Common myeloid progenitor, CD34-positive (primary cell): ENCODE measurements at places on chromosomes 2 and 18.
A peak's percentile ranks its signal among the peaks of the same experiment; 100 is the strongest.

- DNase-seq, result no peak
These were observed 8.0 kb downstream of the AGXT start for GRCh38 chr2:240876475-240877251.

GRCh38 chr2:37326285-37326684 lies 1.7 kb upstream of the PRKD3 start:
- no peak for DNase-seq

DNA sequence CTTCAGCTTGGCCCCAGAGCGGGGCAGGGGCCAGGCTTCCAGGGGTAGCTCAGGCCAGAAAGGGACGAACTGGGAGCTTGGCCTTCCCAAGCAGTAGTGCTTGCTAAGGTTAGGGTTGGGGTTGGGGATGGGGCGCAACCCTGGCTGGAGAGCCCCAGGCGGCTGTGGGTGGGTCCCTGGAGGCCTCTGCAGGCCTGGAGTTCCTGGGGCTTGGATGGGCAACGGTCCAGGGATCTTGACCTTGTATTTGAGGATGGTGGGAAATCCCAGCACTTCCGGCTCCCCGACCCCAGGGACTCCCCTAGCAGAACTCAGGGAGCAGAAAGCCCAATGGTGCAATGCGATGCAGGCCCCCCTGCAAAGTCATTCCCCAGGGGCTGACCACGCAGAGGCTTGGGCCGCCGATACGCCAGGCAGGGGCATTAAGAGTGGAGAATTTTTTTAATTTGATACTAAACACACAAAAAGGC lies 12.6 kb upstream of the MLPH start:
- DNase-seq, result peak; percentile 12

DNA sequence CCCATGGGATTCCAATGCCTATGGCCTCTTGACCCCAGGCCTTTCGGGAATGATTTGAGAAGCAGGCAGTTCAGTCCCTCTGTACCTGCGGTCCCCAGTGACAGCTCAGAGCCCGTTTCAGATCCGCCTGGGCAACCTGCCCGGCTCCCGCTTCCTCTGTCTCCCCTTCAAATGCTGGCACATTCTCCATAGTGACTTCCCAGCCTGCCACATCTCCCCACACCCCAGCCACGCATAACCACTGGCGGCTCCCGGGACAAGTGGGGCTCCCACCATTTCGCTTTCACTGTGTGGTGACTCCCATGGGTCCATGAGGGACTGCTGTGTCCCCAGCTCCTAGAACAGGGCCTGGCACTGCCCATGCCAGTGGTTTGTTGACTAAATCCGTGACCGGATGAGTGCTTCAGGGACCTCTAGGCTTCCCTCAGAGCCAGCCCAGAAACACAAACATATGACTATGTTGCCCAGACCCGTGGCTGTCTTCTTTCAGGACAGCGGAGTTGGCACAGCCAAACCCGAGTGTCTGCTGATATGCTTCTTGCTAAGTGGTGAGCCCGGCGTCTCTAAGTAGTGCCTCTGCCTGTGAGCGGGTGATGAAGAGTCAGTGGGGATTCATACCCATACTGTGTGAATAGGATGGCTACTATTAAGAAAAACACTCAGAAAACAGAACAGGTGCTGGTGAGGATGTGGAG lies 91.2 kb downstream of the GLI2 start:
- DNase-seq, result no peak

GRCh38 chr2:20033322-20033721 lies 18.1 kb downstream of the LAPTM4A start:
- DNase-seq, result no peak

DNA sequence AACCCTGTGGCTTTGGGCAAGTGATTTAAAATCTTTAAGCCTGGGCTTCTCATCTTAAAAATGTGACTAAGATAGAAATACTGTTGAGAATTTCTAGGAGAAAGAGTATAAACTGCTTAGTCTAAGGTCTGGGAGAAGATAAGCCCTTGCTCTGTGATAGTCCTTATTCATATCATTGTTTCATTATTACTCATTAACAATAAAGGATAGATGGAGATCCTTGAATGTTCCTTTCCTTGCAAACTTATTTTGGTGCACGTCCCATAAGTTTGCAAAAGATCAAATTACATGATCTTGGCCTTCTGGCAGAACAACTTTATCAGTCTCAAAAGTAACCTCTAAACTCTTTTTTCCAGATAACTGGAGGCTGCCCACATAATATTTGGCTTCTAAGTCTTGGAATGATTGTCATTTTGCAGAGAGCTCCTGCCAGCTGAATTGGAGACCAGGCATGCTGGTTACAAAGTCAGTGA lies 138.3 kb downstream of the FAM124B start:
- DNase-seq, result no peak

DNA sequence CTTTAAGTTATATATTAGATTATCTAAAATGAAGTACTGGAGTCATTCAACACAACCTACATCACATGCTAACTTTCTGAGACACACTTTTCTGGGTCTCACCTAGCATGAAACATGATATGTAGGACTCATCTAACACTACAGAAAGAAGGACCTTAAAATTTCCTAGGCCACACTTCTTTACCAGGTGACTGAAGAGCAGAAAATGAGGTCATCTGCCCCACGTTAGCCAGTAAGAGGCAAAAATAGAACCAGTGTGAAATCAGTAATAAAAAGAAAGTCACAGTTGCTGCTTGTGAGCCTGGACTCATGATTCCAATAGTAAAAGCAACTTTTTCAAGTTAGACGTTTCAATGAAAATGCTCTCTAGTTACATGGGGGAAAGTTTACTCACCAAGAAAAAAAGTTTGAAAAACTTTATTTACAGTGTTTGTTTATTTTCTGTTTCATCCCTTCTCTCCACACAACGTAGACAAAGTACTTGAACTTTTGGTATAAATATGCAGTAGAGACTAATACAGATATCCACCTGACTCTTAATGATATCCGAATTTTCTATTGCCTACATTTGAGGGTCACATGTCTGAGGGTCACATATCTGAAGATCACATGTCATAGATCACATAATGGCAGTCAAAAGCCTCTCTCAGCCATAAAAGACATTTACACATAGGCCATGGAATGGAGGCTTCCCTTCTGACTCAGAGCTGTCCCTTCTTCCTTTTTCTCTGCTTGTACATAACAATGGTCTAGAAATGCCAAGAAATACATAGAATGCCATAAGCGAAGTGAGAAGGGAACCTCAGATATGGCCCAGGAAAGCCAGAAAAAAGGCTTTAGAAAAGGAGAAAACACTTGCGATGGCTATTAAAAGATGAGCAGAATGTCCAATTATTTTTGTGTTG lies 362.9 kb downstream of the ZEB2 start:
- DNase-seq, result no peak

DNA sequence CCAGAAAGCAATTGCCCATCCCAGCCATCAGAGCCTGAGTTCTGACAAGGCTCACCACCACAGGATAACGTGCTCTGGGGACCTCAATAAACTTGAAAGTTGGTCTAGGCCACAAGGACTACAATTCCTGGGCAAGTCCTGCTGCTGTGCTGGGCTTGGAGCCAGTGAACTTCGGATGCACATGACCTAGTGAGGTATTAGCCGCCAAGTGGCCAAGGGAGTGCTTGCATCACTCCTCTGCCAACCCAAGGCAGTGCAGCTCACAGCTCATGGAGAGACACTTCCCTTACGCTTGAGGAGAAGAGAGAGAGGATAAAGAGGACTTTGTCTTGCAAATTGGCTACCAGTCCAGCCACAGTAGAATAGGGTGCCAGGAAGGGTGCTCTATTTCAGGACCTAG lies 219.6 kb downstream of the MBD2 start:
- DNase-seq, result no peak

DNA sequence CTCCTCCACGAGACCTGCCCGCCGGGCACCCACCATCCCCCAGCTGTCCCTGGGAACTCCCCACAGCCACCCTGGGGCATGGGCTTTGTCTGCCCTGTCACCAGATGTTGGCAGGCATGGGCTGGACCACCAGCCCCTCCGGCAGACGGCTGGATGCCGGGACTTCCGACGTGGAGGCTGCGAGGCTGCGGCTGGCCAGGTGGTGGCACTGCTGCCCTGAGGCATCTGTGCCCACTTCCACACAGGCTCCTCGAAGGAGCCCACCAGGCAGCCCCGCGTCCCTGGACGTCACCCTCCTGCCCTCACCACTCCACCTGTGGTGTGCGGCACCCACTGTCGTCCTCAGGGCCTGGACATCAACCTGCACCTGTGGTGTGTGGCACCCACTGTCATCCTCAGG lies 319.9 kb upstream of the SALL3 start:
- peak; percentile 32 for DNase-seq

GRCh38 chr2:98412751-98413458 lies 31.8 kb upstream of the INPP4A start:
- DNase-seq, result peak; percentile 76

- DNase-seq, result no peak
These were observed 95.2 kb upstream of the SPRED2 start for GRCh38 chr2:65527451-65528240.

DNA sequence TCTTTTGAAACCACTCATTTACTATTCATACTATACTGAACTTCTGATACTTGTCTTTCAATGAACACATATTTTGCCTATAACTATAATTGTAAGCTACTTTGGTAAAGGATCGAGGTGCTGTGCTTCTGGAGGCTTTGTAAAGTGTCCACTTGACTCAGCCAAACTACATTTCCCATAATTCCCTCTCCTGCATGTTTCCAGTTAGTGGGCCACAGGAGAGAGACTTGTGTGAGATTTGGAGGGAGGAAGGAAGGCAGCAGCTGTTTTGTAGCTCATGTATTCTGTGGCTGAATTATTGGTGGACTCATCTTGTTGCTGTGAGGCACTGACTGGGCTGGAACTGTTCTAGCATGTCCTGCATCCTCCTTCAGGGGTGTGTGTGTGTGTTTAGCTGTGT lies 328.8 kb downstream of the ARL6IP6 start:
- DNase-seq, result no peak

- peak; percentile 34 for DNase-seq
These were observed 70.6 kb upstream of the CTDP1 start for GRCh38 chr18:79608999-79609461.

DNA sequence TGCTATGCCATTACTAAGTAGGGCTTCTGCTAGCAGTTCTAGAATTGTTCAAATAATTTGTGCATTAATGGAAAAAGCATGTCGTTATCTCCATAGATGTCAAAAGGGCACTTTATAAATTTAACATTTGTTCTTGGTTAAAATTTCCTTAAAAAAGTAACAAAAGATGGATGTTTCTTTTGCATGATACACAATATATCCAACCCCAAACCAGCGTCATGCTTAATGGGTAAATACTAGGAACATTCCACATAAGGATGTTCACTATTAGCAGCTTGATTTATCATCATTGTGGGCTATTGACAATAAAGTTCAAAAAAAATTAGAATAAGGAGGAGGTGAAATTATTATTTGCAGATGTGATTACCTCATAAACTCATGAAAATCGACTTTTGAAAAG lies 79.7 kb downstream of the GREB1L start:
- DNase-seq, result no peak

DNA sequence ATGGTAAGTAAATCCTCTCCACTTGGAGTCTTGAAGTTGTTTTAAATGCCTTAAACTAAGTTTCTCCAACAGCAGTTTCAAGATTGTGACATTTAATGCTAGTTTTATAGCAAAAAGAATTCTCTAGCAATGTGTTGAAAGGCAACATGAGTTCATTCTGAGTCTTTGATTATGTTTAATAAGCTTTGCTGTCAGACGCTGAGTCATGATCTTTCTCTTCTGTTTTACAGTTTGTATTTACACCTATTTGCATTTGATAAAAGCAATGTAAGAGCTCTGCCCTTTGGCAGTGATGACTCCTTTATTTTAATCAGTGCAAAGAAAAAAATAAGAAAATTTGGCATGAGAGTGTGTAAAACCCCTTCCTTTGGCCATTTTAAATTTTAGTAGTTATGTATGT lies 497.7 kb downstream of the STK39 start:
- DNase-seq, result no peak

- no peak for DNase-seq
These were observed 228.4 kb upstream of the AGAP1 start for GRCh38 chr2:235265348-235265965.

GRCh38 chr18:9926223-9926894 lies 12.5 kb downstream of the VAPA start:
- DNase-seq, result no peak

DNA sequence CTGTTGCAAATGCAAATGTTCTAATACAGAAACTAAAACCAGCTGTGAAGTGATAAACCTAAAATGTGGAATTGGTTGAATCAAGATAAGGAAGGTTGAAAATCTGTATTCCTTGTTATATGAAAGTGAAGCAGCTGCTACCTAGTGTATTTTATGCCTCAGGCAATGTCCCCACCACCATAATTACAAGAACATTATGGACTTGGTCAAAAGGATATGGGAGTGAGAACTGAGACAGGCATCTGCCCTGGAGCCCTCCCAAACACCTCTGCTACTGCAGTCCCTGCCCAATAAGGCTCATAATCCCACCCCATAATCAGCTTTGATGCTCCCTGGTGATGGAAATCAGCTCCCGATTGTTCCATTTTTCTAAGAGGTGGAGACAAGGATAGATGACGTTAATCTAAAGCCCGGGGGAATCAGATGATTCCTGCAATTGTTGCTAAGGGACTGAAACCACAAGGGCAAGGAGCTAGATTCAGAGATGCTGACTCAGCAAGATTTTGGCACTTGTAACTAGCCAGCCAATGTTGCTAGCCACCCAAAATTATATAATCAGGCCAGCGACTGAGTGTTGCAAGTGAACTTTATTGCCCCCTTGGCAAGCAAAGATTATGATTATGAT lies 69.5 kb downstream of the EVA1A start:
- no peak for DNase-seq

DNA sequence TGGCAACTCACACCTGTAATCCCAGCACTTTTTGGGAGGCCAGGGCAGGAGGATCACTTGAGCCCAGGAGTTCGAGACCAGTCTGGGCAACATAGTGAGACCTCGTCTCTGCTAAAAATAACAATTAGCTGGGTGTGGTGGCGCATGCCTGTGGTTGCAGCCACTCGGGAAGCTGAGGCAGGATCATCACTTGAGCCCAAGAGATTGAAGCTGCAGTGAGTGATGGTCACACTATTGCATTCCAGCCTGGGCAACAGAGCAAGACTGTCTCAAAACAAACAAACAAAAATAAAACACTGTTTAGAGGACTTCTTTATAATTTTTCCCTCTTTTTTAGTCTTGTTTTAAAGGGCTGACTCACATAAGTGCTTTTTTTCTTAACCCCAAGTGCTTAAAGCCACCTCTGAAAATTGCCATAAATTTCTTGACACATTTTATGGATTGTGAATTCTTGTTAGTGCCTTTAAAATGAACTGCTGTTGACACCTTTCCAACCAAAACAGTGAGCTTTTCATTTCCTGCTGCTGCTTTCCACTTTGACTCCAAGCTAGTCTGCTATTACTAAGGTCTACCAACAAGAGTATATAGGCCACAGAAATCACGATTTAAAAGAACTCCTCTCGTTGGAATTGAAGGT lies 41.7 kb downstream of the CYP20A1 start:
- DNase-seq, result no peak

GRCh38 chr2:33762636-33763035 lies 163.5 kb upstream of the FAM98A start:
- no peak for DNase-seq

DNA sequence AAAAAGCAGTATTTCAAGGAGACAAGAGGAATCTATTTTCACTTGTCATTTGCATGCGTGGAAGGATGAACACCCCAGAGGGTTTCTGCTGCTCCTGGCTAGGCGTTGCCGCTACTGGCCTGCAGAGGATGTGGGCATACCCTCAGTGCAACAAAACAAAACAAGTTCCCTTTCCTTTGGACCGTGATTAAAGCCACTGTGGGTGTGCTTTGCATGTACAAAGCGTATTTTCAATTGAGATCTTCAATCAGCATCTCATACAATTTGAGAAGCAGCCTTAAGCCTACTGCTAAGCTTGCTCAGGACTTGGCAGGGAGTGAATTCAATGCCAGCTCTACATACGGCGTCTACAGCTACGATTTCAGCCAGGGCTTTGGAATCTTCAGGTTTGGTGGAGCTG lies 298.4 kb downstream of the LPIN1 start:
- DNase-seq, result peak; percentile 80

- DNase-seq, result no peak
These were observed 98.7 kb downstream of the PLA2R1 start for GRCh38 chr2:159963700-159964099.
